NCI-H146 (cell line): ENCODE measurements at places on chromosomes 12 and 14.

- no peak for DNase-seq
Measured at GRCh38 chr12:78085542-78086182, 255.0 kb downstream of the NAV3 start.

DNA sequence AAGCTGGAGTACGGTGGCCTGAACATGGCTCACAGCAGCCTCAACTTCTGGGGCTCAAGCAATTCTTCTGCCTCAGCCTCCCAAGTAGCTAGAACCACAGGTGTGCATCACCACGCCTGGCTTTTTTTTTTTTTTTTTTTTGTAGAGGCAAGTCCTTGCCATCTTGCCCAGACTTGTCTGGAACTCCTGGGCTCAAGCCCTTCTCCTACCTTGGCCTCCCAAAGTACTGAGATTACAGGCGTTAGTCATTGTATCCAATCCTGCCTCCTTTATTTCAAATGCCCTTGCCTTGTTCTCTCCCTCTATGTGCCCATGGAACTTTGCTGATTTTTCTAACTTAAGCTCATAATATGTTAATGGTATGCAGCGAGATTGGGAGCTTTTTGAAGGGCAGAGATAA lies 49.2 kb upstream of the PRICKLE1 start:
- DNase-seq: no peak

- peak; percentile 72 for DNase-seq
Measured at GRCh38 chr12:59294221-59294620, 301.6 kb upstream of the SLC16A7 start.

DNA sequence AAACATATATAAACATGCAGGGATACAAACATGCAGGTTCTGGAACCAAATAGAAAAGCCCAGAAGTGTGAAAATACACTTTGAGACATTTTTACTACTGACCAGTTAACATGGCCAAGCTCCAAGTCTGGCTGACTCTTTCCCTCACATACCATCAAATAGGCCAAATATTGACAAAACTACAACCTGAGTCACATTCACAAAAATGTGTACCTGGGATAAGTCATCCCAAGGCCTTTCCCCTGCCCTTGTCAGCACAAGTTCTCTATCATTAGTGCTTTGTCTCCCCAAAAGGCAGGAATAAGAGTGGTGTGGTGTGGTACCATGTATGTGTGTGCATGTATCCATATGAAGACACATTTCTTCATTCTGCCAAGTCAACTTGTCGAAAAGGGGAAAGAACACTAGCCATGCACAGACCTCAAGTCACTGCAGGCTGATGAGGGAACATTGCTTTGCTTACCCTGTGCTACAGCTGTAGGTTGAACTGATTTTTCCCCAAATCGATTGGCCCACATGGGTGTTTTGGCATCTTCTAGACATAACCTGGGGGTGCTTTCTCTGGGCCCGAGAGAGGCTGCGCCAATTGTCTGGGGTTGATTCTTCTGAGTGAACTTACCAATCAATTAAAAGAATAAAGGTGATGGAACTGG lies 14.9 kb downstream of the HOXC4 start:
- no peak for DNase-seq

GRCh38 chr12:71011261-71011660 lies 90.7 kb upstream of the PTPRR start:
- no peak for DNase-seq

DNA sequence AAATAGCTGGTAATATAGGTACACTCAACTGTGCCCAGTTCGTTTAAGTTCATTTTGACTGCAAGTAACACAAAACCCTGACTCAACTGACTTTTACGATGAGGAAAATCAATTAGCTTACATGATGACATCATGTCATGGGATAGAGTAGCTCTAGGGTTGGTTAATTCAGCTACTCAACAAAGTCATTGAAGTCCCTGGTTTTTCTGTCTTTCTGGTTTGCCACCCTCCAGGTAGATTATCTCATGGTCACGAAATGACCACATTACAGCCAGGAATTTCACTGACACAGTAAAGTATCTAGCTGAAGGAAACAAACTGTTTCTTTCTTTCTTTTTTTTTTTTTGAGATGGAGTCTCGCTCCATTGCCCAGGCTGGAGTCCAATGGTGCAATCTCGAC lies 68.5 kb upstream of the FUT8 start:
- no peak for DNase-seq

DNA sequence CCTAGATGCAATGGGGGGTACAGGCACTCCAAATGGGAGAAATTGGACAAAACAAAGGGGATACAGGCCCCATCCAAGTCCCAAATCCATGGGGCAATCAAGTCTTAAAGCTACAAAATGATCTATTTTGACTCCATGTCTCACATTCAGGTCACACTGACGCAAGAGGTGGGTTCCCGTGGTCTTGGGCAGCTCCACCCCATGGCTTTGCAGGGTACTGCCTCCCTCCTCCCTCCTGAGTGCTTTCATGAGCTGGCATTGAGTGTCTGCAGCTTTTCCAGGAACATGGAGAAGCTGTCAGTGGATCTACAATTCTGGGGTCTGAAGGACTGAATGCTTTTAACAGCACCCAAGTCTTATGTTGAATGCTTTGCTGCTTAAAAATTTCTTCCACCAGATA lies 274.5 kb upstream of the LRIG3 start:
- no peak for DNase-seq

DNA sequence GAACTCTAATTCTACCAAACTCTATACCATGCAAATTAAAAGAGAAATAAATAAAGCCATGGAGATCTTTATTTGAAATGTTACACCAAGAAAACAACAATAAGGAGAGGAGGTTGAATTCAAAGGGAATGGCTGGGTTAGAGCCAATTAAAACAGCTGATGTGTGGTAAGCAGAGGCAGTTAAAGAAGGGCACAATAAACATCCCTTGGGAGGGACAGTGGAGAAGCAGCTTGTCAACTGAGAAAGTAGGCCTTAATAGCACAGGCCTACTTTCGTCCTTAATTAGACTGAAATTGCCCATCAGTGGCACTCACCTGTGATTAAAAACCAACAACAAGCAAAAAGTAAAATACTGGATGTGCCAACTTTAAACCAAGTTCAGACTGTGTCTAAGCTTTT lies 16.3 kb upstream of the NAV3 start:
- DNase-seq: no peak

GRCh38 chr14:76100236-76100635 lies 51.5 kb upstream of the GPATCH2L start:
- no peak for DNase-seq

DNA sequence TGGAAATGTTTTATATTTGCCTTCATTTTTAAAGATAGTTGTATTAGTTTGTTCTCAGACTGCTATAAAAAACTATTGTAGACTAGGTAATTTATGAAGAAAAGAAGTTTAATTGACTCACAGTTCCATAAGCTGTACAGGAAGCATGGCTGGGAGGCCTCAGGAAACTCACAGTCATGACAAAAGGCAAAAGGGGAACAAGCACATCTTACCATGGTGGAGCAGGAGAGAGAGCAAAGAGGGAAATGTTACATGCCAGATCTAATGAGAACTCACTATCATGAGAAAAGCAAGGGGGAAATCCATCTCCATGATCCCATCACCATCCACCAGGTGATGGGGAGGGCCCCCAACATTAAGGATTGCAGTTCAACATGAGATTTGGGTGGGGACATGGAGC lies 35.5 kb upstream of the UNC79 start:
- DNase-seq: no peak

GRCh38 chr12:52007982-52008510 lies 1.3 kb downstream of the TAMALIN start:
- DNase-seq: no peak

- no peak for DNase-seq
Measured at GRCh38 chr12:84826925-84827324, 85.7 kb downstream of the SLC6A15 start.

- no peak for DNase-seq
Measured at GRCh38 chr14:105901226-105901625, 374.8 kb downstream of the TMEM121 start.

- no peak for DNase-seq
Measured at GRCh38 chr14:88941414-88941813, 117.0 kb downstream of the TTC8 start.

DNA sequence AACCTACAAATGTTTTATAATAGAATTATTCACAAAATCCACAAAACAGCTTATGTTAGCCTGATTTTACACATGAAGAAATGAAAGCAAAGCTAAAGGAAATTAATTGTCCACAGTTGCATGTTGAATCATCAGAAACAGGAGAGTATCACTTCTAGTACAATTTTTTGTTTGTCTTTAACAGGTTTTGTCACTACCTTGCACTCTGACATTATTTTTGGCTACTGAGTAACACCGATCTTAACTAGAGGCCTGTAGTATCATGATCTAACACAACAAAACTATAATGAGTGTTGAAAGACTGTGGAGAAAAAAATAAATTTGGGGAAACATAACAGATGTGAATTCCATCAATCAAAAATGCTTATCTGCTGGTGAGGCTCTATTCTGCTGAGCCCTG lies 60.1 kb downstream of the TAOK3 start:
- no peak for DNase-seq

GRCh38 chr12:123713398-123713797 lies 1.2 kb downstream of the ATP6V0A2 start:
- no peak for DNase-seq

DNA sequence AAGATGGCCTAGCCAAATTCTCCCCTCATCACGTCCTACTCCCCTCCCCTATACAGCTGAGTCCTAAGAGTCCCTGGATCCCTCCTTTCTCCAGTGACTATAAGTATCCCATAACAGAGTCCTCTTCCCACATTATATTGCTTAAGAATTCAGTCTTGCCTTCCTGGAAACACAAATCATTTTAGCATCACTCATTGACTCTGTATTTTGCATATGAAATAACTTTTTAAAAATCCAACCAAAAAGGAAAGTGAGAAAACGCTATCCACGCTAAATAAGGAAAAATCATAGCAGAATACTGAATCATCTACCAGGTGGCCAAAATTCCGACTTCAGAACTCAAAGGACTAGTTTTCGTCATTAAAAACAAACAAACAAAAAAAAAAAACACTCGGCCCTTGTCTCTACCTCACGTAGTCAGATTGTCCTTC lies 130.2 kb downstream of the GCH1 start:
- DNase-seq: no peak

DNA sequence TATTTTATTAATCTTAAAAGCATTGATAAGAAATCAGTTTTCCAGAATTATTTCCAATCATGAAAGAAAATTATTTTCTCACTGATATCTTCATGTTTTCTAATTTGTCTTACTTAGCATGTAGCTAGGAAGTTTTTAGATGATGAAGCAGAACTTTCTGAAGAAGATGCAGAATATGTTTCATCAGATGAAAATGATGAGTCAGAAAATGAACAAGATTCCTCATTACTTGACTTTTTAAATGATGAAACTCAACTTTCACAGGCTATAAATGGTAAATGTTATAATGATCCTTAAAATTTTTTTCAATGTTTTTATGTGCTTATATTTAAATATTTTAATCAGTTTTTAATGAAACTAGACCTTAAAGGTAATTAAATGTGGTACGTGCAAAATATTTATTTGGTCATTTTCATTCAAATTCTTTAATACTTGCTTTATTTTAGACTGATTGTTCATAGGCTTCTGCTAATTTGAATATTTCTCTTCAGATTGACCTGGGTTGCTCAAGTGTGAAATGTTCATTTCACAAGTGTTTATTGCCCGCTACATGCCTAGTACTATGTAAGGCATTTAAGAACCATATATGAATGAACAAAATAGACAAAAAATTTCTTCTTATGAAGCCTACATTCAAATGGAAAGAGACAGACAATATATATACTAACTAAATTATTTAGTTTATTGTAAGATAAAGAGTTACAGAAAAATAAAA lies 49.5 kb downstream of the FANCM start:
- no peak for DNase-seq

GRCh38 chr14:21526672-21527317 lies 649 bp upstream of the SALL2 start:
- peak; percentile 86 for DNase-seq

DNA sequence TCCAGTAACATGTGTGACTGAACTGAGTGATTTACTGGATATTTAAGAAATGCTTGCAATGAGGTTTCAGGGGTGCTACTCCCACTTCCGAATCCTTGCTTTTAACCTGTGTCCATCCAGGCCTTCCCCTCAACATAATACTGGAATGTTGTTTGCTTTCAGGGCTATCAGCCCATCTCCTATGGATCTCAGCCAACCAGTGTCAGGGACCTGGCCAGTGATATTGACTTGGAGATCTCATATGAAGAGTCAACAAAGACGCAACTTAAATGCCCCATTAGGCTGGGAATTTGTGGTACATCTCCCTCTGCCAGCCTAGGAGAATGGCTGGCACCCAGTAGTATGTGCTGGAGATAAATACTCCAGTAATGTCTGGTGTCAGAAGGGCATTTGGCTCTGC lies 889 bp upstream of the IFT43 start:
- DNase-seq: no peak

GRCh38 chr14:99382071-99382470 lies 98.6 kb downstream of the SETD3 start:
- no peak for DNase-seq

DNA sequence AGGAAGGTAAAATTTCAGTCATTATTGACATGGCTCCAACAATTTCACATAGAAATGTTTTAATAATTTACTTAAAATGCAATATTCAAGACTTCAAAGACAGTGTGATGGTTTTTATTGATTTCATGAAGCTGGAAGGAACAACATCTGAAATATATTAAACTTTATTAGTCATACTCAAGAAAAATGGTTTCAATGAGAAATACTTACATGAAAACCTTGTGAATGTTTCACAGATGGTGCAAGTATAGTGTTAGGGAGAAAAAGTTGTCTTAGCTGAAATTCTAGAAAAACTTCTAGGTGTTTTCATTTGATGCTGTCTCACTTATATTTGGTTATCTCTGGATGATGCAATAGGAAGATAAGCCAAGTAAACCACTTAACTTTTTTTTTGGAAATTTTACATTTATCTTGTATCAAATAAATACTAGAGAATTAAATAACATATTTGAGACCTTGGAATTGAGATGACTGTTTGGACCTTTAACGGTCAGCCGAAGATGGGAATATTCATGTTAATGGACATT lies 65.5 kb downstream of the PELI2 start:
- no peak for DNase-seq

DNA sequence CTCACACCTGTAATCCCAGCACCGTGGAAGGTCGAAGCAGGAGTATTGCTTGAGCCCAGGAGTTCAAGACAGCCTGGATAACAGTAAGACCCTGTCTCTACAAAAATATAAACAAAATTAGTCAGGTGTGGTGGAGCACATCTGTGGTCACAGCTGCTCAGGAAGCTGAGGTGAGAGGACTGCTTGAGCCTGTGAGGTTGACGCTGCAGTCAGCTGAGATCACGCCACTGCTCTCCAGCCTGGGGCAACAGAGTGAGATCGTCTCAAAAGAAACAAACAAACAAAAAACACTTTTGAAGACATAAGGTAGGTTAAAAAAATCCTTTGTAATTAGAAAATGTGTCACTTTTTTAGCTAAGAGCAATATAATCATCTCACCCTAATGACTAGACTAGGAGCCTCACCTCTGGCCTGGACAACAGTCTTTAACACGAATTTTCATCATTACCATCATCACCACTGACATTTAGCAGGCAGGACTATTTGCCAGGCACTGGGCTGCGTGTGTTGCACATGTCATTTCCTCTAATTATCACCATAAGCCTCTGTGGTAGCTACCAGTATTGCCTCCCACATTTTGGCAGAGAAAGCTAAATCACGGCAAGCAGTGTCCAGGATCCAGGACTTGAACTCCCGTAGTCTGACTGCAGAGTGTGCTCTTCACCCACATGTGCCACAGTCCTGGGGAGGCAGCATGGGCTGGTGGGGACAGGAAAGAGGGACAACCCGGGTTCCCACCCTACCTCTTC lies 4.6 kb upstream of the SYCP3 start:
- no peak for DNase-seq
